Activated T-cell treated with anti-CD3 and anti-CD28 coated beads for 48 hours (primary cell): ENCODE measurements at places on chromosomes 3 and 15.

GRCh38 chr3:156106721-156107373 lies 13.5 kb upstream of the KCNAB1 start:
- DNase-seq = no peak

- DNase-seq = no peak
Observed at GRCh38 chr3:127050733-127051132, 67.8 kb downstream of the PLXNA1 start.

DNA sequence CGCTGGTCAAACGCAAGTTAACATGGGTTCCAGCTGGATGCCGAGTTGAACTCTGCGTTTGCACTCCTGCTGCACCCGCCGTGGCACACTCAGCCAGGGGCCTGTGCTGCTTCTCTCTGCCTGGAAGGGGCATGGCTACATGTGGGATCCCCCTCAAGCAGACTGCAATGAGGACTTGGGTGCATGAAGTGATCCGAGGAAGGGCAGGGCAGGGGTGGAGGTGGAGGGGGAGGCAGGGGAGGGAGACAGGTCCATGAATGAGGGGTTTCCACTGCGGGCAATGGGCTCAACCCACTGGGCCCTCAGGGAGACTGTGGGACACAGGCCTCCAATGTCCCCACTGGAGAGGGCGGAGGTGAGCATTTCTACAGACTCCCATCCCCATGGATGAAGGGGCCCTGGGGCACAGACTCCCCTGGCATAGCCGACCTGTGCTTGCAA lies 141.6 kb upstream of the MEF2A start:
- DNase-seq = no peak

DNA sequence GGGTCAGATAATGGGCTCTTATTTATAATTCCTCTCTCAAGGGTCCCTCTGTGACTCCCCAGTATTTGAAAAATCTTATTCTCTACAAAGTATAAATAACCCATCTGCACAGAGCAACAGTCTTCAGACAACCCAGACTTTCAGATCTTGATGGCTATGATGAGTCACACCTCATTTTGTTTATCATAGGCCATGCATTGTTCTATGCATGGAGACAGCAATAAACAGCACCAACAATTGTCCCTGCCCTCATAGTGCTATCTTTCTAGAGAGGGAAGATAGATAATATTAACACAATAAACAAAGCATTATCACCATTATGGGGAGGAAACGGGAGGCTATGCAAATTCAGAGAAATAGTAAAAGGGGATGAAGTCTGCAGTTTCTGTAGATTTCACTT lies 13.4 kb downstream of the FHIT start:
- no peak for DNase-seq

DNA sequence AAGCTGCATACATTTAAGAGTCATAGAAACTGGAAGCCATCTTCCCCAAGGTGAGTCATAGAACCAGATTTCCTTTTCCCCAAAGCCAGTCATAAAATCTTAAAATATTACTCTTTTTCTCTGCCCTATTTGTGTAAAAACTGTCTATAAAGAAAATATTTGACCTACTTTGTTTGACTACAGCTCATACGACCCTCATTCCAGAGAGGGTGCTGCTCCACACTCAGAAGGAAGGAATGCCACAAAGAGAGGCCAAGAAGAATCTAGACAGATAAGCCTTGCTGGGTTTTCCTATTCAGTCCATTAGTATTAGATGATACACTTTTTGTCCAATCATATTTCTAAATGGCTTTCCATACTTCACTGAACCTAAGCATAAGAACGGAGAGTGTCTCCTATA lies 671.6 kb upstream of the SGO1 start:
- no peak for DNase-seq
